Adrenal gland (tissue), 19 donors: ENCODE measurements at places on chromosomes 3 and 15. TPM values are rescaled to one million over a fixed set of nuclear protein-coding genes. Genes with fewer than 3 reads are reported as not detected.

DNA sequence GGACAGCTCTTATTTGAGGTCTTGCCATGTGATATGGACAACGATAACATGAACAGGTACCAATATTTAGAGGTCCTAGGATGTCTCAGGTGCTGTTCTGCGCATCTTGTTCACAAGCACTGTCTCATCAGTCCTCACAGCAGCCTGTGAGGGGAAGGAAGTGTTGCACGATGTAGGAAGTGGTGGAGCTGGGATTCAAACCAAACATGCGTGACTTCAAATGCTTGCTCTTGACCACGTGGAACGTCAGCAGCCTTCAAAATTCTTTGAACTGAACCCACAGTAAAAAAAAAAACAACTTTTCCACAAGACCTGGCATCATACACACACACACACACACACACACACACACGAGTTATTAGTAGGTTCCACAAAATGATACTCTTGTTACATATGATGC lies 153.4 kb upstream of the SMAD3 start:
- H3K36me3 ChIP-seq, result no peaks in the 10 kb centered on the region
- H3K27ac ChIP-seq, result no peak overlapping the region
- no peak for DNase-seq
- no peaks in the 10 kb centered on the region for H3K4me1 ChIP-seq
- no peaks in the 10 kb centered on the region for H3K27me3 ChIP-seq

DNA sequence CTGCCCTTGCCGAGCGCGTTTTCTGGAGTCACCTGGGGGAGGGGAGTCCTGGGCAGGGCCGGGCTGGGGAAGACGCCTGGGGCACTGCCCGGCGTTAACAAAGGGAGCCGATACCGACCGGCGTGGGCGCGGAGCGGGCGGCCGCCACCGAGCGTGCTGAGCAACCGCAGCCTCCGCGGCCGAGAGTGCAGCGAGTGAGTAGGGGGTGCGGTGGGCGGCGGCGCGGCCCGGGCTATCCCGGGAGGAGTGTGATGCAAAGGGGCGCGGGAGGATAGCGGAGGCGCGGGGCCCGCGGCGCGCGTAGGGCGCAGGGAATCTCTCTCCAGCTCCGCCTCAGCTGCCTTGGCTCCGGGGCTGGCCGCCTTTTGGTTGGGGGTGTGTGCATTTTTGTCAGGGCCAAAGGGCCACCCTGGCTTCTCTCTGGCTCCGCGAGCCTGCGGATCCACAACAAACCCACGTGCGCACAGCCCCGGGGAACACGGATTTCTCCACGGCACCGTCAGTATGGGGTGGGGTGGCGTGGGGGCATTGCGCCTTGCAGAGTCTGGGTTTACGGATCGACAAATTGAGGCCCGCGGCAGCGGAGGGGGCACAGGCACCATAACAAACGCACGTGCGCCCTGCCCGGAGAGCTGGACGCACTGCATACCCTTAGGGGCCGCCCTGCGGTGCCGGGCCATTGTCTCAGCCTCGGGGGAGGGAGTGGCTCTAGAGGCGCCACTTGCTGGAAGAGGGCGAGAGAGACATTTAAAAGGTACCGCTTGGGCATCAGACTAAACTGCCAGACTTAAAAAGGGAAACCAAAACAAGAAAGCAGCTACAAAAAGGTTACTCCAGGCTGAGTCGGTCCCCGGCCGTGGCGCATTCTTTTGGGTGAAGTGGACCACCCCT lies 560 bp downstream of the ST6GAL1 start:
- peak; percentile 63 for DNase-seq
- H3K27ac ChIP-seq, result peak overlapping the region; percentile 39
- H3K36me3 ChIP-seq, result no peaks in the 10 kb centered on the region
- no peaks in the 10 kb centered on the region for H3K27me3 ChIP-seq

- peaks cover 9% of the 10 kb centered on the region for H3K27me3 ChIP-seq
- DNase-seq, result no peak
- no peaks in the 10 kb centered on the region for H3K4me1 ChIP-seq
- H3K36me3 ChIP-seq, result no peaks in the 10 kb centered on the region
These were observed 319.7 kb downstream of the UACA start for GRCh38 chr15:70443486-70444273.

DNA sequence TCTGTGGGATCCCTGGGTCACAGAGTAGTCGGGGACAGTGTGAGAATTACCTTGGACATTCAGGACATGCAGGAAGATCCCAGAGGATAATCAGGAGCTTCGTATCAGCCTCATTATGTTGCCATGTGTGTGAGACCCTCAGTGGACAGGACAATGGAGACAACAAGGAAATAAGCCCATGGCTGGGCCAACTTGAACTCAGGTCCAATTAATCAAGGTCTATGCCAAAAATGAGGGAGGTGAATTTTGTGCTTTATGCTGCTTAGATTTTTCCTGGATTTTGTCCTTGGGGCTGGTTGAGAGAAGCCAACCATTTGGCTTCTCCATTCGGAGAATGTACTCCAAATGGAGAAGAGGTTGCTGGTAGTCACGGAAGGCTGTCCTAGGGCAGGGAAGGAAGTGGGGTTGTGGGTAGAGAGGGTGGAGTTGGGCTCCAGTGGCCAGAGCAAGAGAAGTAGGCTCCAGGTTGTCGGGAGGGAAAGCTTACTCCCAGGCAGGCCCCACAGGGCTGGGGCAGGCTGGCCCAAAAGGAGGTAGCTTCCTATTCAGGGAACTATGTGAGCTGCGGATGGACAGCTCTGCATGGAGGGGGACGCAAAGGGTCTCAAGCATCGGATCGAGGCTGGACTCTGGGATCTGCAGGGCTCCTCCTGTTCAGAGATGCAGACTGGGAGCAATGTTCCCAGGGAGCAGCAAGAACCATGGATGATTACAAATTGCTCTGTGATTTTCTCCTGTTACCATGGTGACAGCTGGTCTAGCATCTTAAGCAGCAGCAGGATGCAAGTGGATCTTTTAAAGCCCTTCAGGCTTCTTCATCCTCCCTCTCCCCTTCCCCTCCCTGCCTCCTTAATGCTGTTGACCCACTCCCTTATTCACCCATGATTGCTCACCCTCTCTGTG lies 91.1 kb downstream of the WNT7A start:
- no peak for DNase-seq
- H3K36me3 ChIP-seq, result no peaks in the 10 kb centered on the region
- peaks cover 7% of the 10 kb centered on the region for H3K27me3 ChIP-seq
- H3K4me3 ChIP-seq, result no peak overlapping the region

- H3K4me1 ChIP-seq, result peaks cover 34% of the 10 kb centered on the region
- no peak overlapping the region for H3K4me3 ChIP-seq
- no peak for DNase-seq
- no peaks in the 10 kb centered on the region for H3K36me3 ChIP-seq
These were observed 319.2 kb upstream of the LRRFIP2 start for GRCh38 chr3:37493485-37494080.

DNA sequence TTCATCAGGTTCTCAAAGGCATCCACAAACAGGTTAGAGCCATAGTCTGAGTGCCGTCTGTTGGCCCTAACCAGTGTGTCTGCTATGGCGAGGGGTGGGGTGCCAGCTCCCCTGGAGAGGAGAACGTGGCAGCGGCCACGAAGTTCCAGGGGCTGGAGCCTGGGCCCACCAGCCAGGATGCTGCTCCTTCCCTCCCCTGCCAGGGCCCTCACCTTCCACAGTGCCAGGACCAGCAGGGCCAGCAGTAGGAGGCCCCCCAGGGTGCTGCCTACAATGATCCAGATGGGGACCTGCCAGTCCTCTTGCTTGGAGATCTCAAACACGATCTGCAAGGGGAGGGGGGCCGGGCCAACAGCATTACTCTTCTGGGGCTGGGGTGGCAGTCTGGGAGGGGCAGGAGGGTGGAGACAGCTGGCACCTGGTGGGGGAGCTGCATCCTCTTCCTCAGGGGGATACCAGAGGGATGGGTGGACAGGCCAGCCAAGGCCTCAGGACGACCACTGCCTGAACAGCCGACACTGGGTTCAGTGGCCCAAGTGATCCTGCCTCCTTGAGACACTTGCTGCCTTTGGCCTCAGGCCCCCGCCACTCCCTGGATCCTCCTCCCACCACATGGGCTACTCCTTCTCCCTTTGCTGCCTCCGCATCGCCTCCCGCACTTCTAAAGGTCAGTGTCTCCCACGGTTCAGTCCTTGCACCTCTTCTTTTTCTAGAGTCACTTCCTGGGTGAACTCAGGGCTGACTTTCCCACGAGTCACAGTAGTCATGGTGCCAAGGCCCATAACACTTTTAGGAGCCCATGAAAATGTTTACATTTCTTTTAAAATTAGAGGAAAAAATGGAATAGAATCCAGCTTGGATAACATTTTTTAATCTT lies 26.3 kb downstream of the FEM1B start:
- H3K4me1 ChIP-seq, result peaks cover 26% of the 10 kb centered on the region
- H3K27me3 ChIP-seq, result no peaks in the 10 kb centered on the region
- no peak overlapping the region for H3K27ac ChIP-seq

GRCh38 chr3:58369876-58370275 lies 37.2 kb downstream of the PXK start:
- no peak overlapping the region for H3K27ac ChIP-seq
- no peaks in the 10 kb centered on the region for H3K36me3 ChIP-seq
- H3K4me3 ChIP-seq, result no peak overlapping the region
- H3K4me1 ChIP-seq, result no peaks in the 10 kb centered on the region
- no peaks in the 10 kb centered on the region for H3K27me3 ChIP-seq

- DNase-seq, result no peak
- no peaks in the 10 kb centered on the region for H3K4me1 ChIP-seq
- no peak overlapping the region for H3K27ac ChIP-seq
- no peak overlapping the region for H3K4me3 ChIP-seq
- no peaks in the 10 kb centered on the region for H3K36me3 ChIP-seq
These were observed 89.7 kb upstream of the XCR1 start for GRCh38 chr3:46116996-46117395.

DNA sequence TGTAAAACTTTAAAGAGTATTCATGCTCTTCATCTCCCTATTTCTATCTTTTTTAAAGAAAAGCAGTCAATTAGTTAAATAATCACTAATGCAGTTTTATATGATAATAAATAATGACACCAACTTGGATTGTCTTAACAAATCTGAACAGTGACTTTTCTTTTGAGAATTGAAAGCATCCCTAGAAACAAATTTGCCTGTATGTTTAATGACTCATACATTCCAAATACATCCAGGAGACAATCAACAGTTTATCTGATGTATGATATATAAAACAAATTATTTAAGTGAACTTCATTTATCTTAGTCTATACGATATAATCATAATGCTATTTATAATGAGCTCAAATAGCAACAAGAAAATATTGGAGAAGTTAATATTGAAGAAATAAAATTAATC lies 78.0 kb downstream of the ALCAM start:
- DNase-seq, result no peak
- no peak overlapping the region for H3K4me3 ChIP-seq
- no peak overlapping the region for H3K27ac ChIP-seq
- H3K4me1 ChIP-seq, result no peaks in the 10 kb centered on the region

- no peaks in the 10 kb centered on the region for H3K27me3 ChIP-seq
- DNase-seq, result no peak
- no peaks in the 10 kb centered on the region for H3K36me3 ChIP-seq
- peaks cover 8% of the 10 kb centered on the region for H3K4me1 ChIP-seq
- no peak overlapping the region for H3K4me3 ChIP-seq
- H3K27ac ChIP-seq, result no peak overlapping the region
These were observed 3.6 kb upstream of the SHC4 start for GRCh38 chr15:48967336-48967735.

- H3K4me1 ChIP-seq, result no peaks in the 10 kb centered on the region
- no peak for DNase-seq
- H3K4me3 ChIP-seq, result no peak overlapping the region
- no peaks in the 10 kb centered on the region for H3K27me3 ChIP-seq
- H3K36me3 ChIP-seq, result no peaks in the 10 kb centered on the region
These were observed 13.0 kb upstream of the SEC62 start for GRCh38 chr3:169953462-169954141.

- H3K27ac ChIP-seq, result no peak overlapping the region
- H3K4me1 ChIP-seq, result no peaks in the 10 kb centered on the region
- no peak overlapping the region for H3K4me3 ChIP-seq
- DNase-seq, result peak; percentile 68
- H3K36me3 ChIP-seq, result no peaks in the 10 kb centered on the region
These were observed 324.5 kb downstream of the TBL1XR1 start for GRCh38 chr3:176872771-176873209.

- no peaks in the 10 kb centered on the region for H3K36me3 ChIP-seq
- H3K4me1 ChIP-seq, result peaks cover 18% of the 10 kb centered on the region
- H3K27me3 ChIP-seq, result no peaks in the 10 kb centered on the region
- no peak overlapping the region for H3K27ac ChIP-seq
These were observed 18.9 kb upstream of the SLC27A2 start for GRCh38 chr15:50162969-50163718.

- H3K27me3 ChIP-seq, result no peaks in the 10 kb centered on the region
- no peak overlapping the region for H3K4me3 ChIP-seq
- H3K4me1 ChIP-seq, result no peaks in the 10 kb centered on the region
- no peak for DNase-seq
- H3K36me3 ChIP-seq, result no peaks in the 10 kb centered on the region
These were observed 466.3 kb downstream of the ZIC1 start for GRCh38 chr3:147875498-147875897.

DNA sequence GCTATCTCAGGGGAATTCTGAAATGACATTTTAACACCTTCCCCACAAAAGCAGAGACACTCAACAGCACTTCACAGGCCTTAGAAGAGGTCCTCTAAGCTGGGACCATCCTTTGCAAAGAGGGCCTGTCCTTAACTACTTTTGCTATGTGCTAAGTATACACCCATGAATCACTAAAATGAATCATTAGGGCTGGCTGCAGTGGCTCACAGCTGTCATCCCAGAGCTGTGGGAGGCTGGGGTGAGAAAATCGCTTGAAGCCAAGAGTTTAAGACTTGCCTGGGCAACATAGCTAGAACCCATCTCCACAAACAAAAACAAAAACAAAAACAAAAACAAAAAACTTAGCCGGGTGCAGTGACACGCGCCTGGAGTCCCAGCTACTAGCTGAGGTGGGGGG lies 53.9 kb upstream of the MELTF start:
- no peaks in the 10 kb centered on the region for H3K36me3 ChIP-seq
- no peak overlapping the region for H3K4me3 ChIP-seq
- H3K27me3 ChIP-seq, result no peaks in the 10 kb centered on the region
- peak; percentile 7 for DNase-seq
- H3K27ac ChIP-seq, result no peak overlapping the region

GRCh38 chr3:47824541-47825473 lies 21.9 kb downstream of the DHX30 start:
- peaks cover 9% of the 10 kb centered on the region for H3K4me1 ChIP-seq
- H3K27ac ChIP-seq, result peak overlapping the region; percentile 85
- H3K27me3 ChIP-seq, result no peaks in the 10 kb centered on the region
- H3K36me3 ChIP-seq, result peaks cover 28% of the 10 kb centered on the region

- no peak overlapping the region for H3K4me3 ChIP-seq
- no peak overlapping the region for H3K27ac ChIP-seq
These were observed 43.1 kb downstream of the MTHFS start for GRCh38 chr15:79853492-79854328.

TRIM42 gene
- not detected for polyA plus RNA-seq

GAP43 gene
- 0.40 TPM for polyA plus RNA-seq

LAMB2 gene
- 1,805 TPM for polyA plus RNA-seq

FBXO40 gene
- 0.26 TPM for polyA plus RNA-seq

DAZL gene
- polyA plus RNA-seq, result not detected

LRTM1 gene
- not detected for polyA plus RNA-seq

MASP1 gene
- polyA plus RNA-seq, result 4.4 TPM

FAM107A gene
- polyA plus RNA-seq, result 12.5 TPM

CIAO2A gene
- 93.6 TPM for polyA plus RNA-seq

P2RY1 gene
- polyA plus RNA-seq, result 0.57 TPM

KNG1 gene
- polyA plus RNA-seq, result not detected
